ENCODE measurements at places on chromosomes 3 and 15. TPM values are rescaled to one million over a fixed set of nuclear protein-coding genes. Genes with fewer than 3 reads are reported as not detected.

CALML4 gene
- 9.0 TPM for total RNA-seq

RHOV gene
- not detected for total RNA-seq

DLL4 gene
- 0.12 TPM for total RNA-seq

SAMD7 gene
- not detected for total RNA-seq

GRCh38 chr15:71115567-71116351 lies 488 bp downstream of the THSD4 start:
- H3K4me3 ChIP-seq: peak overlapping the region; percentile 69
- no peaks in the 10 kb centered on the region for H3K36me3 ChIP-seq
- peaks cover 24% of the 10 kb centered on the region for H3K4me1 ChIP-seq
- H3K27ac ChIP-seq: no peak overlapping the region
- DNase-seq: peak; percentile 75
- peaks cover 48% of the 10 kb centered on the region for H3K27me3 ChIP-seq

DNA sequence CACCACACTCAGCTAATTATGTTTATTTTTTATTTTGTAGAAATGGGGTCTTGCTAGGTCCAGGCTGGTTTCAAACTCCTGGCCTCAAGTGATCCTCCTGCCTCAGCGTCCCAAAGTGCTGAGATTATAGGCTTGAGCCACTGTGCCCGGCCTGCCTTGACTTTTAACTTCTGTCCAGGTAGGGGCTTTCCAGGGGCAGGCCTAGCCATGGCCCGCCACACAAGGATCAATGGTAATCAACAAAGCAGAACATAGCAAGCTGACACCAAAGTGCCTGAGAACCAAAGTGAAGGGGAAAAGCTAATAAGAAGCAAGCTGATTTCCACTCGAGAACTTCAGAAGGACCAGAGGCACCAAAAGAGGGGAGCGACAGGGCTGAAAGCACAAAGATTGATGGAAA lies 9.4 kb upstream of the CRTC3 start:
- no peaks in the 10 kb centered on the region for H3K36me3 ChIP-seq
- no peaks in the 10 kb centered on the region for H3K4me1 ChIP-seq
- no peaks in the 10 kb centered on the region for H3K27me3 ChIP-seq
- no peak overlapping the region for H3K27ac ChIP-seq
- no peak overlapping the region for H3K4me3 ChIP-seq

GRCh38 chr3:134901461-134901860 lies 106.4 kb downstream of the EPHB1 start:
- peaks cover 12% of the 10 kb centered on the region for H3K4me1 ChIP-seq
- H3K27me3 ChIP-seq: no peaks in the 10 kb centered on the region
- H3K36me3 ChIP-seq: no peaks in the 10 kb centered on the region
- H3K4me3 ChIP-seq: no peak overlapping the region

GRCh38 chr3:127493924-127494646 lies 96.4 kb downstream of the TPRA1 start:
- no peak overlapping the region for H3K4me3 ChIP-seq
- H3K27me3 ChIP-seq: no peaks in the 10 kb centered on the region
- H3K27ac ChIP-seq: no peak overlapping the region
- DNase-seq: no peak

GRCh38 chr3:124125315-124125714 lies 133.4 kb upstream of the ROPN1 start:
- H3K27ac ChIP-seq: no peak overlapping the region
- no peaks in the 10 kb centered on the region for H3K27me3 ChIP-seq
- H3K4me3 ChIP-seq: no peak overlapping the region
- no peak for DNase-seq
- H3K36me3 ChIP-seq: no peaks in the 10 kb centered on the region

DNA sequence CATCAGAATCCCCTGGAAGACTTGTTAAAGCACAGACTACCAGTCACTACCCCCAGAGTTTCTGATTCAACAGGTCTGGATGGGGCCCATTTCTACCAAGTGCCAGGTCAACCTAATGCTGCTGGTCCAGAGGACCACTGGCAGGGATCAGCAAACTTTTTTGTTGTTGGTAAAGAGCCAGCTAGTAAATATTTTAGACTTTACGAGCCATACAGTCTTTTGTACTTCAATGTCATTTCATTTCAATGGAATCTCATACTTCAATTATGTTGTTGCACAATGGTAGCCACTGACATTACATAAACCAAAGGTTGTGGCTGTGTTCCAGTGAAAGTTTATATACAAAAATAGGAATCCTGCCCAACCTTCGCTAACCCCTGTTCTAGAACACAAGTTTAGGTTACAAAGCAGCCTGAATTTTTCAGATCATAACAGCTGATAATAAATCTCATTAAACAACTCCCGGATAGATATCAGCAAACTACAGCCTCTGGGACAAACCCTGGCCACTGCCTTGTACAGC lies 28.7 kb downstream of the ULK4 start:
- no peaks in the 10 kb centered on the region for H3K27me3 ChIP-seq
- H3K4me1 ChIP-seq: no peaks in the 10 kb centered on the region
- no peak overlapping the region for H3K27ac ChIP-seq
- H3K4me3 ChIP-seq: no peak overlapping the region
- no peaks in the 10 kb centered on the region for H3K36me3 ChIP-seq
- DNase-seq: no peak

- H3K27ac ChIP-seq: no peak overlapping the region
- H3K36me3 ChIP-seq: no peaks in the 10 kb centered on the region
- no peak overlapping the region for H3K4me3 ChIP-seq
- H3K4me1 ChIP-seq: no peaks in the 10 kb centered on the region
- H3K27me3 ChIP-seq: no peaks in the 10 kb centered on the region
Observed at GRCh38 chr15:47246317-47246716, 471.0 kb upstream of the SEMA6D start.

DNA sequence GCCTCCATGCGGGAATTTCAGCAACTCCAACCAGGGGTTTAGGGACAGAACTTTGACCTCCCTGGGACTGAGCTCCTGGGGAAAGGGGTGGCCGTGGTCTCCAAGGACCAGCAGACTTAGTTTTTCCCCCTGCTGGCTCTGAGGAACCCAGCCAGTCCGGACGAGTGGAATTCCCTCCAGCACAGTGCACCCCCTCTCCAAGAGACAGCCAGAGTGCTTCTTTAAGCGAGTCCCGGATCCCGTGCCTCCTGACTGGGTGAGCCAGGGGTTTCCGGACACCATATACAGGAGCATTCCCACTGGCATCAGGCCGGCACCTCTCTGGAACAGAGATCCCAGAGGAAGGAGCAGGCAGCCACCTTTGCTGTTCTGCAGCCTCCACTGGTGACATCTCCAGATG lies 459.5 kb downstream of the OCA2 start:
- no peaks in the 10 kb centered on the region for H3K27me3 ChIP-seq
- H3K36me3 ChIP-seq: no peaks in the 10 kb centered on the region
- no peak overlapping the region for H3K27ac ChIP-seq
- H3K4me3 ChIP-seq: no peak overlapping the region

GRCh38 chr15:24696842-24697241 lies 21.3 kb downstream of the NPAP1 start:
- H3K36me3 ChIP-seq: no peaks in the 10 kb centered on the region
- no peaks in the 10 kb centered on the region for H3K27me3 ChIP-seq
- peaks cover 3% of the 10 kb centered on the region for H3K4me1 ChIP-seq
- DNase-seq: peak; percentile 26

GRCh38 chr15:26214290-26214689 lies 351.2 kb upstream of the ATP10A start:
- no peaks in the 10 kb centered on the region for H3K4me1 ChIP-seq
- no peaks in the 10 kb centered on the region for H3K27me3 ChIP-seq
- no peak overlapping the region for H3K4me3 ChIP-seq
- H3K36me3 ChIP-seq: no peaks in the 10 kb centered on the region
- no peak for DNase-seq

GRCh38 chr15:67407786-67408185 lies 113.1 kb upstream of the C15orf61 start:
- H3K27me3 ChIP-seq: no peaks in the 10 kb centered on the region
- no peak for DNase-seq
- H3K4me1 ChIP-seq: peaks cover 60% of the 10 kb centered on the region
- peak overlapping the region; percentile 77 for H3K27ac ChIP-seq
- H3K36me3 ChIP-seq: no peaks in the 10 kb centered on the region

DNA sequence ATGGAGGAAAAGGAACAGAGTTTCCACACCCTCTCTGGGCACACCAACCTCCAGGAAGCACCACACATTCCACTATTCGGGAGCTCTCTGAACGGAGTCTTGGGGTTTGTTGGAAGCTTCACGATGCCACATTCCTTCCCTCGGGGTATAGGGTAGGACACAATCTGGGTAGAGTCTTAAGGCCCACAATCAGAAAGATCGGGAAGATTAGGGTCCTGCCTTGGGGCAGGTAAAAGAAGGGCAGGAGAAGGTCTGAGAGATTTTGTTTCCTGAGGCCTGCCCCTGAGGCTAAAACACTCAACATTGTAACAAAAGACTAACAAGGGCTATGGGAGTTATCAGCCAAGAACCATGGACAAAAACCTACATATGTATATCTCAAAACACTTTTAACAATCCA lies 89.2 kb upstream of the RAP2B start:
- H3K27me3 ChIP-seq: no peaks in the 10 kb centered on the region
- no peaks in the 10 kb centered on the region for H3K4me1 ChIP-seq
- H3K4me3 ChIP-seq: no peak overlapping the region
- H3K36me3 ChIP-seq: no peaks in the 10 kb centered on the region
- DNase-seq: no peak
- no peak overlapping the region for H3K27ac ChIP-seq

GRCh38 chr3:140243575-140243974 lies 308.6 kb downstream of the CLSTN2 start:
- DNase-seq: no peak
- H3K36me3 ChIP-seq: no peaks in the 10 kb centered on the region
- no peaks in the 10 kb centered on the region for H3K4me1 ChIP-seq
- no peak overlapping the region for H3K27ac ChIP-seq
- no peak overlapping the region for H3K4me3 ChIP-seq
- no peaks in the 10 kb centered on the region for H3K27me3 ChIP-seq

DNA sequence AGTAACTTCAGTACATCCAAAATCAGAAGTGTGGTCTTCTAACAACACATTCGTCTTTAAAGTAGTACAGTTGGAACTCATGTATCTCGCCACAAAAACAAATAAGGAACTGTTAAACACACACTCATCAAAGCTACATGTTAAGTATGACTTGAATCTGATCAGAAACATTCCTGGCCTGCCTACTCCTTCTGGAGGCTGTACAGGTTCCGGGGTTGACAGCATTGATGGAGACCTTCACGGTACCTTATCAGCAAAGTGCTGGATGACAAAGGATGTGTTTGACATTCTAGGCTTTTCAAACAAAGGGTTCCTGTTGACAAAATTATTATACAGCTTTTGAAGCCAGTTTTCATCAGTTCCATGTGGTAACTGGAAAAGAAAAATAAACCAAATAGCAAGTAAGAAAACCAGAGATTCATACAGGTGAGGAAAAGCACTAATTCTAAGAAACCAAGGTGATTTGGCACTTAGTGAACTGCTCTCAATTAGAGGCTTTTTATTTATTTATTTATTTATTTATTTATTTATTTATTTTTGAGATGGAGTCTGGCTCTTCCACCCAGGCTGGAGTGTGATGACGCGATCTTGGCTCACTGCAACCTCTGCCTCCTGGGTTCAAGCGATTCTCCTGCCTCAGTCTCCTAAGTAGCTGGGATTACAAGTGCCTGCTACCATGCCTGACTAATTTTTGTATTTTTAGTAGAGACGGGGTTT lies 44.3 kb downstream of the MYO5C start:
- H3K27me3 ChIP-seq: no peaks in the 10 kb centered on the region
- H3K4me1 ChIP-seq: no peaks in the 10 kb centered on the region
- no peaks in the 10 kb centered on the region for H3K36me3 ChIP-seq
- no peak for DNase-seq
- no peak overlapping the region for H3K4me3 ChIP-seq

GRCh38 chr15:70095408-70096214 lies 2.1 kb downstream of the TLE3 start:
- no peaks in the 10 kb centered on the region for H3K36me3 ChIP-seq
- H3K27me3 ChIP-seq: peaks cover 2% of the 10 kb centered on the region
- peak overlapping the region; percentile 97 for H3K4me3 ChIP-seq
- H3K27ac ChIP-seq: peak overlapping the region; percentile 68
- H3K4me1 ChIP-seq: peaks cover 43% of the 10 kb centered on the region

GRCh38 chr3:196970547-196971093 lies 2.0 kb upstream of the PIGZ start:
- DNase-seq: no peak
- H3K4me3 ChIP-seq: no peak overlapping the region
- no peak overlapping the region for H3K27ac ChIP-seq

GRCh38 chr3:81425198-81425868 lies 336.1 kb downstream of the GBE1 start:
- no peaks in the 10 kb centered on the region for H3K27me3 ChIP-seq
- no peak for DNase-seq
- H3K36me3 ChIP-seq: no peaks in the 10 kb centered on the region
- no peak overlapping the region for H3K4me3 ChIP-seq
- H3K27ac ChIP-seq: no peak overlapping the region
